ENCODE measurements at places on chromosomes 3 and 15.

DNA sequence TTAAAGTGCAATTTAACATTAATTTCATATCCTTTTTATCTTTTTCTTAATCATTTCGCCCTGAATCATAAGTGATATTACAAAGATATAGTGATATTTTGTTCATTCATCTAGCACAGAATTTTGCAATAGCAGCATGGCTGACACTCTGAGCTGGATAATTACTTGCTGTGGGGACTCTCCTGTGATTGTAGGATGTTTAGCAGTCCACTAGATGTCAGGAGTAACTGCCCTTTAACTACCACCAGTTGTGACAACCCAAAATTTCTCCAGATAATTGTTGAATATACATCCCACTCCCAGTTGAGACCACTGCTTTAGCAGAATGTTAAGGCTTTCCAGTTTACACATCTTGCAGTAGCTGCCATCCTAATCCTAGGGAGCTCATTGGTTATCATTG, 196.8 kb upstream of the MBNL1 start:
- peak; percentile 63 for DNase-seq

GRCh38 chr15:89247446-89247845, 3.7 kb downstream of the FANCI start:
- no peak for DNase-seq

DNA sequence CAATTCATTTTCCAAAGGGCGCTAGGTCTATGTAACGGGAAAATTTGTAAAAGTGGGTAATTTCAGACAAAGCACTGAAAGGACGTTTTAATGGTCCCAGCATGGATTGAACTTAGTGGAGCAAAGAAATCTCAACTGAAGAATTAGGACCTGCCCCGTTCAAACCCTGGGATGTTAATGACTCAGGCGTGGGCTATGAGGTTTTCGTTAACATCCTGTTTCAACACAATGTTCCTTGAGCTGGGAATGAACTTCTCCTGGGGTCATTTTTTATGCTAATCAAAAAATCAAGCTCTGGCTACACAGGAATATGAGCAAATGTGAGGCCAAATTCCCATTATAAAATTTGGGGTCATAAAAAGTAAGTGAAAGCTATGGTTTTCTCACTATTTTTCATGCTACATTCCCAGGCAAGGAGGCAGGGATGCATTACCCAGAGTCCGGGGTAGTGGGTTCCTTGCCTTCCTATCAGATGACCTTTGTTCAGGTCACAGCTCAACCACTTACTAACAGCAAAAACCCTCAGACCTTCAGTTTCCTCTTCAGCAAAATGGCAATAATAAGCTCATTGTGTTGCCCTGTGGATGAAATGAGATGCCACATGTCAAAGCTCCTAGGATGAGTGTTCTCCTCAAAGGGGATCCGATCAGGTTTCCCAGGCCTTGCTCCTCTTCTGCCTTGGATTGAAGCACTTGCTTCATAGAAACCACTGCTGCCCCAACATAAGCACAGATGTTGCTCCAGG, 271.4 kb downstream of the ARRDC4 start:
- DNase-seq: peak; percentile 14

GRCh38 chr3:115513416-115513800, 109.9 kb upstream of the GAP43 start:
- DNase-seq: no peak

- DNase-seq: no peak
These were observed 75.2 kb downstream of the ESYT3 start for GRCh38 chr3:138509586-138509985.

DNA sequence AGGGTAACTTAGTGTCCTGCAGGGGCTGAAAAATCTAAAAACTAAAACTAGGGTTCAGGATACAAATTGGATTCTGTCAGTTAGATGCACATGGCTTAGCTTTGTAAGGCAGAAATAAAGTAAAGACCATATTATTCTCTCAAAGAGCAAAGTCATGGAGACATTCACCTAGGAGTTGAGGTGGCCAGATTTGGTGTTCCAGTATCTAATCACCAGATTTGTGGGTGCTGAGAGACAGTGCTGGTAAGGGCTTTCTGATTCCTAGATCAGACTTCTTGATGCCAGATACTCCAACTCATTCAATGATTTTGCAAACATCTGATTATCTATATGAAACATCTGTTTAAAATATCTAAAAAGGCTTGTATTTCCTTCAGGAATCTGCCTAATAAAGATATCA, 28.3 kb upstream of the TBC1D5 start:
- no peak for DNase-seq

GRCh38 chr3:167406876-167407492, 26.9 kb upstream of the ZBBX start:
- DNase-seq: peak; percentile 46

GRCh38 chr15:90810354-90810753, 58.0 kb upstream of the FURIN start:
- no peak for DNase-seq

DNA sequence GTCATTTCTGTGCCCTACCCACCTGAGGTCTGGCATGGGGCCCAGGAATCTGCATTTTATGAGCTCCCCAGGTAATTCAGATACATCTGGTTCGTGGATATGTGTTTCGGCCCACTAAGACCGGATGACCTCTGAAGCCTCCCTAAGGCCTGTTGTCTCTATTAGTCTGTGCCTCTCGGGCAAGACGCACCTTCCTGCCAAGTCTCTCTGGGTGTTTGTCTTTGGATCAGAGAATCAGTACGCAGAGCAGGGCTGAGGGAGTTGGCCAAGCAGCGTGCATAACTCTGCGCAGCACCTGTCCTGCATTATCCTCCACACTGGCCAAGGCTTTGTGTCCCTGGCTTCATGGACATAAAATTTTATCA, 181.0 kb downstream of the THSD4 start:
- DNase-seq: no peak

All from fibroblast of skin of right biceps (primary cell).